Omental fat pad (tissue), 4 donors: ENCODE measurements at places on chromosomes 6 and 20. TPM values are rescaled to one million over a fixed set of nuclear protein-coding genes. Genes with fewer than 3 reads are reported as not detected.

Gene POU5F1
- 0.37 TPM for total RNA-seq

Gene HIVEP1
- 21.6 TPM for total RNA-seq

Gene SIRPB2
- total RNA-seq = 30.3 TPM

Gene FKBP1C
- total RNA-seq = 0.24 TPM

Gene BPIFA3
- not detected for total RNA-seq

Gene SEMG1
- not detected for total RNA-seq

Gene SKIC2
- total RNA-seq = 43.0 TPM

Gene ECT2L
- not detected for total RNA-seq
